Cardiac muscle cell (in vitro differentiated cells and primary cell): ENCODE measurements at places on chromosomes 5 and 9.

GRCh38 chr5:56774957-56775356 lies 40.4 kb upstream of the MAP3K1 start:
- H3K27me3 ChIP-seq, result no peaks in the 10 kb centered on the region
- no peak overlapping the region for H3K4me3 ChIP-seq
- no peaks in the 10 kb centered on the region for H3K36me3 ChIP-seq
- H3K27ac ChIP-seq, result no peak overlapping the region

GRCh38 chr5:117954331-117954730 lies 1034.0 kb downstream of the DTWD2 start:
- DNase-seq, result no peak
- no peaks in the 10 kb centered on the region for H3K27me3 ChIP-seq
- no peaks in the 10 kb centered on the region for H3K36me3 ChIP-seq
- no peak overlapping the region for H3K27ac ChIP-seq

- H3K27ac ChIP-seq, result no peak overlapping the region
- H3K4me3 ChIP-seq, result no peak overlapping the region
- no peaks in the 10 kb centered on the region for H3K4me1 ChIP-seq
- DNase-seq, result peak; percentile 10
- H3K27me3 ChIP-seq, result peaks cover 13% of the 10 kb centered on the region
Measured at GRCh38 chr9:21552244-21553170, 70.4 kb upstream of the IFNE start.

GRCh38 chr5:6601271-6601670 lies 31.6 kb downstream of the NSUN2 start:
- no peak for DNase-seq
- H3K4me1 ChIP-seq, result no peaks in the 10 kb centered on the region
- H3K27me3 ChIP-seq, result no peaks in the 10 kb centered on the region
- peaks cover 43% of the 10 kb centered on the region for H3K36me3 ChIP-seq
- H3K4me3 ChIP-seq, result no peak overlapping the region
- H3K27ac ChIP-seq, result no peak overlapping the region

GRCh38 chr9:93218161-93218560 lies 34.2 kb downstream of the WNK2 start:
- no peak overlapping the region for H3K27ac ChIP-seq
- peaks cover 13% of the 10 kb centered on the region for H3K4me1 ChIP-seq
- DNase-seq, result no peak

DNA sequence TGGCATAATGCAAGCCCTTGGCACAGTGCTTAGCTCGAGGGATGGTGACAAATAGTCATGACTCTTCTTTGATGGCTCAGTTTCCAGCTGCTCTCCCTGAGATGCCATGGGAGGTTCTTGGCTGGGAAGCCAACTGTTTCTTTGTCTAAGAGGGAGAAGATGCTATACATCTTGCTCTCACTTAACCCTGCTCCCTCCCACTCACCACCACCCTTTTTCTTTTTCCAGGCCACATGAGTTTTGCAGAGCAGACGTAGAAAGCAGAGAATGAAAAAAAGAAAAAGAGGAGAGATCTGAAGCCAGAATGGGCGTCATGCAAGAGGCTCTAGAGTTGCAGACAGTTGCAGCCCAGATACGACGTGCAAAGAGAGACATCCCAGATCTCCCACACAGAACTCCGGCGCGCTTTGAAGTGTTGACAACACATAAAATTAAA lies 160.5 kb downstream of the FGF18 start:
- H3K4me1 ChIP-seq, result peaks cover 14% of the 10 kb centered on the region
- peak overlapping the region; percentile 75 for H3K27ac ChIP-seq
- peak; percentile 40 for DNase-seq
- no peaks in the 10 kb centered on the region for H3K36me3 ChIP-seq
- H3K4me3 ChIP-seq, result no peak overlapping the region
- no peaks in the 10 kb centered on the region for H3K27me3 ChIP-seq

DNA sequence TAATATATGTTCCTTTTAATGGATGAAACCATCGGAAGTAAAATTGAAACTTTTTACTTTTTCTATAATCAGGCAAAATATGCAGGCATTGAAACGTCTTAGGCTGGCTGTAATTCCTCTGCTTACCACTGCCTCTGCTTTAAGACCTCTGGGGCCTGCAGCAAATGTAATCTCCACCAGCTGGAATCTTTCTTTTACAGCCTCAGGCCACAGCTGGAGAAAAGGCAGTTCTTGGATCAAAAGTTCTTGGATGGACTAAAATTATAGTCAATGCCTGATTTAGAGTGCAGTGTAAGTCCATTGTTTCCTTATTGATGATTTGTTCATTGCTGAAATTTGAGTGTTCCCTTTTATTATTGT lies 396.7 kb downstream of the KCTD16 start:
- no peak overlapping the region for H3K27ac ChIP-seq
- no peak for DNase-seq
- no peaks in the 10 kb centered on the region for H3K36me3 ChIP-seq
- no peaks in the 10 kb centered on the region for H3K27me3 ChIP-seq
- H3K4me1 ChIP-seq, result no peaks in the 10 kb centered on the region

DNA sequence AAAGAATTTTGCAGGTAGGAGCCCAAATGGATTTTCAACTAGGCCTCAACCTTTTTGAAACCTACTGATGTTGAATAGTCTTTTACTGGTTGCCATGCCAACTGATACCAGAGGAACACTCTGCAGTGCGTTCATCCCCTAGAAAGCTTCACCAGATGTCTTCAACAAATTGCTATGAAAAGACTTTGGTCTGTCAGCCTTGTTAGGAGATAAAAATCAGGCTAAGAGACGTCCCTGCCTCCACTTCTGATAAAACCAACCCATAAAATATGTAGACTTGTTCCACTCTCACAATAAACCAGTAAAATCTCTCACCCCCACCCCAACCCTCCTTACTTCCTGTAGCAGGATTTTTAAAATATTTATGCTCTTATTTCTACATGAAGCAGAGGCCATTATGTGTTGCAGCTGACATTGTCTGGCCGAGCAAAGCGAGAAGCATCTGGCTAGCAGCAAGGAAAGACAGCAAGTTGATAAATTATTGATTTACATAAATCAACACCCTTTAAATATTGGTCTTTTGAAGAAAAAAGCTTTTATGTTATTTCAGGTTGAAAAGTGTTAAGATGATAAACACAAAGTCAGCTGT lies 428.7 kb downstream of the ISL1 start:
- H3K27me3 ChIP-seq, result no peaks in the 10 kb centered on the region
- H3K27ac ChIP-seq, result no peak overlapping the region
- no peak overlapping the region for H3K4me3 ChIP-seq
- peaks cover 3% of the 10 kb centered on the region for H3K4me1 ChIP-seq

- H3K4me3 ChIP-seq, result no peak overlapping the region
- H3K4me1 ChIP-seq, result peaks cover 6% of the 10 kb centered on the region
- peaks cover 9% of the 10 kb centered on the region for H3K36me3 ChIP-seq
- DNase-seq, result no peak
Measured at GRCh38 chr5:154860765-154861164, 2.3 kb downstream of the CNOT8 start.

DNA sequence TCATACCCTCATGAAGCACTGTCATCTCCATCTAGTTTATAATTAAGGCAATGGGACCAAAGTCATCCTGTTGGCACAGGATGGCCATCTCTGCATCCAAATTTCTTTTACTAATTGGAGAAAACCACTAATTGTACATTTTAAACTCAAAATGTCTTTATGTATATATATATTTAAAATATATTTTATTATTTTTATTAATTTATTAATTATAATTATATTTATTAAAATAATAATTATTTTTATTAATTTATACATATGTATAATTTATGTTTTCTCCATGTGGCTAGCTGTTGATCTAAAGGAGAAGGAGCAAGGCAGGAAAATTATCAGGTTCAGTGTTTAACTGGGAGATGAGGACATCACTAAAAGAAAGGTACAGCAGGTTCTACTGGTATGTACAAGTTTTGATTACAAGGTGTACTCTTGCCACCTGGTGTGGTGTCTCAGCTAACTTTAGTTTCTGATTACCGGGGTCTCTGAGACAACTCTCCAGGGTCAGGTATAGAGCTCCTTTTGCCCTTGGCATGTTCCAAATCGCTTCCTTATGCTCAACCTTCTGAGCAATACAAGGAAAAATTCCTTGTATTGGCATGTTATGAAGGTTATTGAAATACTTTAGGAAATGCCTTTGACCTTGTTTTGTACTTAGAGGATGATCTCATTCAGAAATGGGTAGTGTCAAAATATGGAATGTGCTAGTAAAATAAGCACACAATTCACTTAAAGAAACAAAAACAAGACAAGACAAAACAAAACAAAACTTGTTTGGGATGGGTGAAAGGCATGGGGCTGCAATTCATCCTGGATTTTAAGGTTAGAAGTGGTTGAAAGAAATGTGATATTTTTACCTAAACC lies 79.6 kb downstream of the GHR start:
- no peaks in the 10 kb centered on the region for H3K27me3 ChIP-seq
- no peaks in the 10 kb centered on the region for H3K36me3 ChIP-seq
- DNase-seq, result no peak
- no peak overlapping the region for H3K4me3 ChIP-seq
- no peak overlapping the region for H3K27ac ChIP-seq
- H3K4me1 ChIP-seq, result peaks cover 6% of the 10 kb centered on the region

- DNase-seq, result no peak
- no peak overlapping the region for H3K4me3 ChIP-seq
- H3K36me3 ChIP-seq, result no peaks in the 10 kb centered on the region
Measured at GRCh38 chr9:94933511-94933828, 207.0 kb downstream of the AOPEP start.

- DNase-seq, result no peak
- H3K4me1 ChIP-seq, result no peaks in the 10 kb centered on the region
- no peaks in the 10 kb centered on the region for H3K36me3 ChIP-seq
- H3K27ac ChIP-seq, result no peak overlapping the region
- H3K27me3 ChIP-seq, result no peaks in the 10 kb centered on the region
Measured at GRCh38 chr5:4866131-4866659, 273.9 kb upstream of the ADAMTS16 start.

DNA sequence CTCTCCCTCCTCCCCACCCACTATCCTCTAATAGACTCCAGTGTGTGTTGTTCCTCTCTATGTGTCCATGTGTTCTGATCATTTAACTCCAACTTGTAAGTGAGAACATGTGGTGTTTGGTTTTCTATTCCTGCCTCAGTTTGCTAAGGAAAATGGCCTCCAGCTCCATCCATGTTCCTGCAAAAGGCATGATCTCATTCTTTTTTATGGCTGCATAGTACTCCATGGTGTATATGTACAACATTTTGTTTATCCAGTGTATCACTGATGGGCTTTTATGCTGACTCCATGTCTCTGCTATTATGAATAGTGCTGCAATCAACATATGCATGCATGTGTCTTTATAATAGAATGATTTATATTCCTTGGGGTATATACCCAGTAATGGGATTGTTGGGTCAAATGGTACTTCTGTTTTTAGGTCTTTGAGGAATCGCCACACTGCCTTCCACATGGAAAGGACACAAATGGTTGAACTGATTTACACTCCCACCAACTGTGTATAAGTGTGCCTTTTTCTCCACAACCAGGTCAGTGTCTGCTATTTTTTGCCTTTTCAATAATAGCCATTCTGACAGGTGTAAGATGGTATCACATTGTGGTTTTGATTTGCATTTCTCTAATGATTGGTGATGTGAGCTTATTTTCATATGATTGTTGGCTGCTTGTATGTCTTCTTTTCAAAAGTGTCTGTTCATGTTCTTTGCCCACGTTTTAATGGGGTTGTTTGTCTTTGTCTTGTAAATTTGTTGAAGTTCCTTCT lies 96.5 kb upstream of the DAB2 start:
- H3K27ac ChIP-seq, result no peak overlapping the region
- no peak for DNase-seq
- no peak overlapping the region for H3K4me3 ChIP-seq
- H3K27me3 ChIP-seq, result no peaks in the 10 kb centered on the region
- no peaks in the 10 kb centered on the region for H3K4me1 ChIP-seq

- H3K4me3 ChIP-seq, result no peak overlapping the region
- H3K36me3 ChIP-seq, result no peaks in the 10 kb centered on the region
- no peaks in the 10 kb centered on the region for H3K27me3 ChIP-seq
- H3K4me1 ChIP-seq, result peaks cover 25% of the 10 kb centered on the region
- DNase-seq, result no peak
Measured at GRCh38 chr5:66867618-66868322, 271.6 kb downstream of the MAST4 start.

DNA sequence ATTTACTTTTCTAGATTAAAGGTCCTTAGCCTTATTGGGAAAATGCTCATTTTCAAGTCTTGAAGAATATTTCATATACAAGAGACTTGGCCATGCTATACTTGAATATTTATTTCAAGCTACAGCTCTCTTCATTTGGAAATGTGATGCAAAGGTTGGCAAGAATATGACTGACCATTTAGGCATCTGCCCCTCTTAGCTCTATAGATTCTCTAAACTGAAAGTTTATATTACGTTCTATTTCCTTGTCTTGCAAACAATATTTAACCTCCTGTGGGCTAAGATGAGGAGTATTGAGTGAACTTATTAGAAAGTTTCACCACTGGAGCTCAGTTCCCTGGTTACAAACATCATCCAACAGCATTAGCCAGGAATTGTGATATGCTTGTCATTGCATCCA lies 593.1 kb downstream of the MAT2B start:
- H3K4me1 ChIP-seq, result peaks cover 8% of the 10 kb centered on the region
- no peaks in the 10 kb centered on the region for H3K36me3 ChIP-seq
- no peak for DNase-seq
- no peak overlapping the region for H3K27ac ChIP-seq
- H3K4me3 ChIP-seq, result no peak overlapping the region

GRCh38 chr5:57184322-57184721 lies 10.5 kb downstream of the GPBP1 start:
- H3K36me3 ChIP-seq, result no peaks in the 10 kb centered on the region
- H3K4me1 ChIP-seq, result peaks cover 15% of the 10 kb centered on the region
- no peak overlapping the region for H3K4me3 ChIP-seq
- no peaks in the 10 kb centered on the region for H3K27me3 ChIP-seq
- DNase-seq, result no peak
- no peak overlapping the region for H3K27ac ChIP-seq

DNA sequence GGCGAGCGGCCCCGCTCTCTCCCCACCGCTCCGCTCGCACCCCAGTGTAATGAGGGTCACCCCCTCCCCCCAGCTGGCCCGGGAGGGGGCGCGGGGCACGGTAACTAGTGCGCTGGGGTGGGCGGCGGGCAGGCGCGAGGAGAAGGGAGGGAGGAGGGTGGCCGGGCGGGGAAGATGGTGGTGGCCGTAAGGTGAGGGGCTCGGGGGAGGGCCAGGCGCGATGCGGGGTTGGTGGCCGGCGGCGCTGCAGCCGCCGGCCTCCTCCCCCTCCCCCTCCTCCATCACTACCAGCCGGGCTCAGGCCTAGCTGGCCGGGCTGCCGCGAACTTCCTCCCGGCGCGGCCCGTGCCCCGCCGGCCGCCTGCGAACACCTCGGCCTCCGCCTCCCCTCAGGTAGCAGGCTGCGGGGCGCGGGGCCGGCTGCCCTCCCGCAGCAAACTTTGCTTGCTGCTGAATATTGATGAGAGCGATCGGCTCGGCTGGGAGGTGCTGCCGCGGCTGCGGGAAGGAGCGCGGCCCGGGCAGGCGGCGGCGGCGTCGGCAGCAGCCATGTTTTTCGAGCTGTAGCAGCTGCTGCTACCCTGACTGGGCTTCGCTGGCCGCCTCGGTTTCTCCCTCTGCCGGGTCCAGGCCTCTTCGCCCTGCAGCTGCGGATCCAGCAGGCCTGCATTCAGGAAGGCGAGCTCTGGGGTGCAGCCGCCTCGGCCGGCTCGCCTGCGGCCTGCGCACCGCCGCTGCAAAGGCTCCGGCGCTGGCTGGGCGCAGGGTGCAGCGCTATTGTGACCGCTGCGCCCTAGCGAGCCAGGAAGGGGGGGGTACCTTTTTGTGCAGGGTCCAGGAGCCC lies 502 bp downstream of the NSD1 start:
- H3K27ac ChIP-seq, result peak overlapping the region; percentile 22
- peaks cover 22% of the 10 kb centered on the region for H3K36me3 ChIP-seq
- peak overlapping the region; percentile 37 for H3K4me3 ChIP-seq
- DNase-seq, result peak; percentile 64
- H3K4me1 ChIP-seq, result peaks cover 30% of the 10 kb centered on the region
- H3K27me3 ChIP-seq, result no peaks in the 10 kb centered on the region

- H3K27me3 ChIP-seq, result no peaks in the 10 kb centered on the region
- H3K4me3 ChIP-seq, result no peak overlapping the region
- H3K27ac ChIP-seq, result no peak overlapping the region
- peaks cover 9% of the 10 kb centered on the region for H3K36me3 ChIP-seq
Measured at GRCh38 chr5:90406466-90406865, 3.1 kb downstream of the CETN3 start.
